Chondrocyte (in vitro differentiated cells): ENCODE measurements at places on chromosomes 5 and 9.
A peak's percentile ranks its signal among the peaks of the same experiment; 100 is the strongest.

DNA sequence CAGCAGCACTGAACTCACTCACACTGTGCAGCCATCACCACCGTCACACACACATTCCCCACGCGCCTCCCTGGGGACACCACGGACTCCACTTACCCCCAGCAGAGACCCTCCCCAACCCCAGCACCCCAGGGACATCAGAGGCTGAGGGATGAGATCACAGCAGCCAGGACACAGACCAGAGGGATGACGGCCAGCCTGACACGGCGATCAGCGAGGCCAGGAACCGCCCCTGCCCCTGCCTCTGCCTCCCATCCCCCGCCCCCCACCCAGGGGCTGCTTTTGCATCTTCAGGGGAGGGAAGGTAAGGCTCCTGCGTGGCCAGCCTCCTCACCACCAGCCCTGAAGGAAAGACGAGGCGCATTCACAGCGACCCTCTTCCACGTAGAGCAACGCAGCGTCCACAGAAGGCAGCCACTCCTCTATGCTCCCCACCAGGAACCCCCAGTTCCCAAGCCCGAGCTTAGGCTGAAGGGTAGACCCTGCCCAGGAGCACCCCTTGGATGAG is 104.5 kb downstream of the VAV2 start:
- H3K36me3 ChIP-seq: no peaks in the 10 kb centered on the region
- H3K27me3 ChIP-seq: no peaks in the 10 kb centered on the region
- H3K4me1 ChIP-seq: peaks cover 47% of the 10 kb centered on the region
- no peak for DNase-seq
- no peak overlapping the region for H3K4me3 ChIP-seq
- no peak overlapping the region for H3K27ac ChIP-seq

- peak overlapping the region; percentile 63 for H3K4me3 ChIP-seq
- peak overlapping the region; percentile 60 for H3K27ac ChIP-seq
These were observed 102.5 kb upstream of the GABRP start for GRCh38 chr5:170681013-170681433.

GRCh38 chr5:10645671-10646070 is 81.8 kb downstream of the ANKRD33B start:
- no peak overlapping the region for H3K27ac ChIP-seq
- H3K27me3 ChIP-seq: no peaks in the 10 kb centered on the region
- H3K4me1 ChIP-seq: no peaks in the 10 kb centered on the region
- no peak for DNase-seq
- H3K4me3 ChIP-seq: no peak overlapping the region
- no peaks in the 10 kb centered on the region for H3K36me3 ChIP-seq

DNA sequence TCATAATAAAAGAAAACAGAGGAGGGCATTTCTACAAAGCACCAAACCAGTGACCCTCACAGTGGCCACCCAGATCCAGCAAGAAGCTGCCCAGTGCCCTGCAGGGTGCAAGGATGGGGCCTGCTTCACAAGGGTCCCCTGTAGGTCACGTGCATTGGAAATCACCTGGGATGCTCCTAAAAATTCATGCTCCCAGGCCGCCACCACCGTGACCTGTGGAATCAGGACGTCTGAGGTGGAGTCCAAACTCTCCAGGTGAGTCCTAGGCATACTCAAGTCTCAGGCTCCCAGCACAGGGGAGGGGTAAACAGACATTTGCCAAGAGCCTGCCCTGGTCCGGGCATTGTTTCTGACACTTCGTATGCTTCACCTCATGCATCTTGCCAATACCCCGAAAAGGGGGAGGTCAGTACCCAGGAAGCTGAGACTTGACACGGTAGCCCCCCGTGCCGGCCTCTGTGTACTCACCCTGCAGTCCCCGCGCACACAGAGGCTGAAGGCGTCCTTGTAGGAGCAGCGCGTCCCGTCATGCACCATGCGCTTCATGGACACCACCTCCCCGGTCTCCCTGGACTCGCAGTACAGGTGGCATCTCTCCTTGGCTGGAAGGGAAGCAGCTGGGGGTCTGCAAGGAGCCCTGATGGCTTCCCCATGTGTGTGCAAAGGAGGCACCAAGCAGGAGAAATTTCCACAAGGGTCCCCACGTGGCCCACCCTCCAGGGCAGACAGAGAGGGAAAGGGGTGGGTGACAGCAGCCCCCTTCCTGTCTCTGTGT is 75.5 kb downstream of the ZNF354C start:
- H3K4me1 ChIP-seq: no peaks in the 10 kb centered on the region
- no peak overlapping the region for H3K4me3 ChIP-seq
- H3K27ac ChIP-seq: no peak overlapping the region
- peaks cover 6% of the 10 kb centered on the region for H3K36me3 ChIP-seq
- no peaks in the 10 kb centered on the region for H3K27me3 ChIP-seq

DNA sequence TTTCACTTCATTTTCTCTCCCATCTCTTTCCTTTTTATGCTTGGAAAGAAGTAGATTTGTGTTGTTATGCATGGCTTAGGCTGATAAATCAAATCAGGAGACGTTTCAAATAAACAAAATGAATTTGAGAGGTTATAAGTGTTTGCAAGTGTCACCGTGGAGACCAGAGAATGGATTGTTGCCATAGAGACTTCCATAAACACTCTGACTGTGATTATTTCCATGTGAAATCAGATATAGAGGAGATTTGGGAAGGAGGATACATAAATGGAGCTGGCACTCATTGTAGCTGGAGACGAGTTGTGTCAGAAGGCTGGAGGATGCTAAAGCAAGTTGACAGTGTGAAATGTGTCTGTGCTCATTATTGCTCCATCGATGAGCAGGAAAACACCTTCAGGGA is 84.2 kb upstream of the PCSK1 start:
- peaks cover 20% of the 10 kb centered on the region for H3K27me3 ChIP-seq
- no peaks in the 10 kb centered on the region for H3K4me1 ChIP-seq
- no peak overlapping the region for H3K4me3 ChIP-seq
- no peak for DNase-seq

DNA sequence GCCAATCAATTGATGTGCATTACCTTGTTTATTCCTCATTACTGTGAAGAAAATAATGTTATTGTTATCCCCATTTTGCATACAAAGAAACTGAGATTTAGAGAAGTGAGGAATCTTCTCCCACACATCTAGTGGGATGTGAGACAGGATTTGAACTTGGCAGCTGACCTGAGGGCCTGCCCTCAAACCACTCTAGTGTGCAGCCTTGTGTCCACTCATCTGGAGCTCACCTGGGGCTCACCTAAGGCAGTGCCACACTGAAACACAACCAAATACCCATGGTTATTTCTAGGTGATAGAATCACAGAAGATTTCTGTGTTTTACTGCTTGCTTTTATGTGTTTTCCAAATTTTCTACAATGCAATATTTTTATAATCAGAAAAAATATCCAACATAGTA is 94.7 kb upstream of the SAP30L start:
- H3K27ac ChIP-seq: no peak overlapping the region
- DNase-seq: no peak
- peaks cover 40% of the 10 kb centered on the region for H3K4me1 ChIP-seq
- peaks cover 2% of the 10 kb centered on the region for H3K36me3 ChIP-seq
- H3K4me3 ChIP-seq: no peak overlapping the region
- H3K27me3 ChIP-seq: no peaks in the 10 kb centered on the region

- no peak for DNase-seq
- no peak overlapping the region for H3K4me3 ChIP-seq
- H3K27ac ChIP-seq: no peak overlapping the region
- H3K27me3 ChIP-seq: no peaks in the 10 kb centered on the region
- H3K36me3 ChIP-seq: peaks cover 13% of the 10 kb centered on the region
These were observed 37.2 kb downstream of the ANGPTL2 start for GRCh38 chr9:127085186-127085585.

- no peaks in the 10 kb centered on the region for H3K4me1 ChIP-seq
- H3K27me3 ChIP-seq: no peaks in the 10 kb centered on the region
- no peak overlapping the region for H3K4me3 ChIP-seq
- H3K36me3 ChIP-seq: no peaks in the 10 kb centered on the region
These were observed 1808.8 kb upstream of the ACO1 start for GRCh38 chr9:30575691-30576090.

DNA sequence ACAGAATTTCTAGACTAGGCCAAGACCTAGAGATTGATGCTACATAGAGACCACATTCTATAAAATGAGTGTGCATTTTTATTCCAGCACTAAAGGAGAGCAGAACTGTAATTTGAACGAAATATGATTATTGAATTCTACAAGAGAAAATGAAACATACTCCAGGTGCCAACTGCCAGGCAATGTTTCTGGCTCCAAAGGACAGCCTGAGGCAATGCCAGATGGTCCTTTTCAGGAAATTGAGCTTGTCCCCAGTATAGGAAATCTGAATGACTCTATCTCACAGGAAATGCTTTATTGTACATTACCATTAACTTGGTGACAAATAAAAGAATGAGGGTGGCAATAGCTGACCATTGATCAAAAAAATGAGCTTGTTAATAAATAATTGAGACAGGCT is 28.8 kb upstream of the RASGRF2 start:
- H3K27ac ChIP-seq: no peak overlapping the region
- no peak for DNase-seq
- no peaks in the 10 kb centered on the region for H3K36me3 ChIP-seq
- H3K4me1 ChIP-seq: no peaks in the 10 kb centered on the region
- H3K27me3 ChIP-seq: peaks cover 1% of the 10 kb centered on the region

DNA sequence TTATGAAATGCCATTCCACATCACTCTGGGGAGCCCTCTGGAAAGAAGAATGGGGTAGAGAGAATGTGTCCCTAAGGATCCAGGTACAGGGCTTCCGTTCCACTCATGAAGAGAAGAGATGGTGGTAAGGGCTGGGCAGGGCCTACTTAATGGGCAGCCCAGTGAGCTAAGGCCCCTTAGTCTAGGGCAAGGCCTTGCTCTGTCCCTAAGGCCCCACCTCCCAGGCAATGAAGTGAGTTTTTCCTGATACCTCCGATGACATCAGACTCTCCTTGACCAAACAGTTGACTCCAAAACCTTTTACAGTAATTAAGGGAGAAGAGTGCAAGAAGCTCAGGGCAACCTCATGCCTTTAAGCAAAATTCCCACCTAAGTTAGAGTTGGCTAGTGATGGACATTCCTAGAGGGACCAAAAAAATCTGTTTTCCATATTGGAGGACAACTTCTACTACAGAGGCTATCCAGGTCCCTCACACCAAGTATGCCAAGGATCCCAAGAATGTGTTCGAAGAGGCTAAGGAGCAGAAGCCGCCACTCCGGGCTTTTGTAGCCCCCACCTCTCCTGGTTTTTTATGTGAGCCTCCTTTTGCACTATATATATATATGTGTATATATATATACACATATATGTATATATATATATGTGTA is 5.9 kb downstream of the KLF9 start:
- peak overlapping the region; percentile 54 for H3K27ac ChIP-seq
- peaks cover 6% of the 10 kb centered on the region for H3K36me3 ChIP-seq
- no peak for DNase-seq
- peaks cover 75% of the 10 kb centered on the region for H3K4me1 ChIP-seq

- no peaks in the 10 kb centered on the region for H3K27me3 ChIP-seq
- no peak overlapping the region for H3K4me3 ChIP-seq
- no peak overlapping the region for H3K27ac ChIP-seq
These were observed 259.3 kb downstream of the ROR2 start for GRCh38 chr9:91690540-91691249.

DNA sequence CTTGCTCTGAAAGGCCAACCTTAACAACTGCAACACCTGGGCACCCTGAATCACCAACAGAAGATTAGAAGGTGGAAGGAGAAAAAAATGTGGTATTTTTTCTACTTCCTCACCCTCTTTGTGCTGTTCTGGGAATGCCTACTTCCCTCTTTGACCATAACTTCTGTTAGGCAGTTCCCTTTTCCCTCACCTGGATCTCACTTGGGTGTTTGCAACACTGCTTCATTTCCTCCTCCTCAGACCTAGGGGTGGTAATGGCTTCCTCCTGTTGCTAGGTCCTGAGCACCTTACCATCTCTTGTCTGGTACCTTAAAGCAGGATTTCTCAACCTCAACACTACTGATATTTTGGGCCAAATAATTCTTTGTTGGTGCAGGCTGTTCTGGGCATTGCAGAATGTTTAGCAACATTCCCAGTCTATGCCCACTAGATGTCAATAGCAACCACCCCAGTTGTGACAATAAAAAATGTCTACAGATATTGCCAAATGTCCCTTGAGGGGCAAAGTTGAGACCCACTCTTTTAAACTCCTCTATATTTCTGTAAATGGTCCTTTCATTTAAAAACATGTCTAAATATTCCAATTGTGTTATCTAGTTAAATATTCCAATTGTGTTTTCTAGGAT is 300.0 kb upstream of the VLDLR start:
- no peaks in the 10 kb centered on the region for H3K27me3 ChIP-seq
- H3K4me1 ChIP-seq: peaks cover 8% of the 10 kb centered on the region
- H3K4me3 ChIP-seq: no peak overlapping the region

DNA sequence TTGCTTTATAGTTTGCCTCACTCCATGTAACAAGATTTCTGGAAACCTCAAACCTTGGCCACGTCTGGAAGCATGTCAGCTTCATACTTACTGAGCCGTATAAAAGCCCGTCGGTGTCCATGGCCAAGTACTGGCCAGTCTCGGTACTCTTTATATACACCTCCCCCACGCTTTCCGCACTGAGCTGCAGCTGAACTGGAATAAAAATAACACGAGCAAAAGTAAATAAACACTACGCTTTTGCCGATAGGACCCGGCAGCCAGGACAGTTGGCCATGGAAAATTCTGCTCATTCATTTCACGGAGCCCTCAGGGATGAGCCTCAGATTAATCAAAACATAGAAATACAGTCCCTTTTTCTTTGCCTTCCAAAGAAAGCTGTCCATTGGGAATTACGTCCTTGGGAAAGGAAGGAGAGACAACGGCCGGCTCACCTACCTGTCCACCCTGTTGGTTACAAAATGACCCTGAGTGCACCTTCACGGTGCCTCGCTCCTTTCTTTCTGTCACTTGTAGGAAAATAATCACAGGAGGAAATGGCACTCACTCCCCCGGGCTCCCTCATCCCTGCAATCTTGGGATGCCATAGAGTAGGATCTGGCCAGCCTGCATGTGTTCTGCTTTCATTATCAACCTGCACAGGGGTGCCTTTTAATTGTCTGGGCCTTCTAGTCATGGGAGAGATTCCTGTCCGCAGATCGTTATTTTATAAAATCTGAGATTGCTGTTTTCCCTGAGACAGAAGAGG is 85.1 kb downstream of the FGF1 start:
- peak overlapping the region; percentile 91 for H3K27ac ChIP-seq
- peak overlapping the region; percentile 61 for H3K4me3 ChIP-seq
- peaks cover 52% of the 10 kb centered on the region for H3K4me1 ChIP-seq
- DNase-seq: no peak
- H3K36me3 ChIP-seq: no peaks in the 10 kb centered on the region

- peaks cover 6% of the 10 kb centered on the region for H3K4me1 ChIP-seq
- no peak overlapping the region for H3K27ac ChIP-seq
- H3K4me3 ChIP-seq: no peak overlapping the region
- no peak for DNase-seq
These were observed 1248.9 kb upstream of the ACO1 start for GRCh38 chr9:31135567-31135966.

DNA sequence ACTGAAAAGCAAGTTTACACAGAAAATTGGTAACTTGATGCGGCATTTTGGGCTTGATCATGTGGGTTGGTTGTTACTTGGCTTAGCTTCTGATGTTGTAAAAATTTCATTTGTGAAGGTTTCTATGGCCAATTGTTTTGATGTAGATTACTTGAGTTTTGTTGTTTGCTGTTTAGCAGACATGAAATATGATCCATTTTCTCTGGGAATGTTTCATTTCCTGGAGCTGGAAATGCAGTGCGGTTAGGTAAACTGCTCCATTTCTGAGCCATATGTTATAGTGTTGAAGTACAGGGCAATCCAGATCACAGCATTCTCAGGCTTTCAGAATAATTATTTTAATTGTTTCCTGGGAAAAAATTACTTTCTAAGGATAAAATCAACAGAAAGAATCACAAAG is 396.9 kb downstream of the ENC1 start:
- peaks cover 6% of the 10 kb centered on the region for H3K4me1 ChIP-seq
- no peak overlapping the region for H3K27ac ChIP-seq
- H3K36me3 ChIP-seq: no peaks in the 10 kb centered on the region
- H3K4me3 ChIP-seq: no peak overlapping the region

GRCh38 chr9:4739587-4740387 is 1.2 kb downstream of the AK3 start:
- H3K27ac ChIP-seq: peak overlapping the region; percentile 78
- no peaks in the 10 kb centered on the region for H3K36me3 ChIP-seq
- H3K27me3 ChIP-seq: no peaks in the 10 kb centered on the region
- no peak for DNase-seq
- H3K4me3 ChIP-seq: peak overlapping the region; percentile 78
